ENCODE measurements at places on chromosomes 2 and 18.

DNA sequence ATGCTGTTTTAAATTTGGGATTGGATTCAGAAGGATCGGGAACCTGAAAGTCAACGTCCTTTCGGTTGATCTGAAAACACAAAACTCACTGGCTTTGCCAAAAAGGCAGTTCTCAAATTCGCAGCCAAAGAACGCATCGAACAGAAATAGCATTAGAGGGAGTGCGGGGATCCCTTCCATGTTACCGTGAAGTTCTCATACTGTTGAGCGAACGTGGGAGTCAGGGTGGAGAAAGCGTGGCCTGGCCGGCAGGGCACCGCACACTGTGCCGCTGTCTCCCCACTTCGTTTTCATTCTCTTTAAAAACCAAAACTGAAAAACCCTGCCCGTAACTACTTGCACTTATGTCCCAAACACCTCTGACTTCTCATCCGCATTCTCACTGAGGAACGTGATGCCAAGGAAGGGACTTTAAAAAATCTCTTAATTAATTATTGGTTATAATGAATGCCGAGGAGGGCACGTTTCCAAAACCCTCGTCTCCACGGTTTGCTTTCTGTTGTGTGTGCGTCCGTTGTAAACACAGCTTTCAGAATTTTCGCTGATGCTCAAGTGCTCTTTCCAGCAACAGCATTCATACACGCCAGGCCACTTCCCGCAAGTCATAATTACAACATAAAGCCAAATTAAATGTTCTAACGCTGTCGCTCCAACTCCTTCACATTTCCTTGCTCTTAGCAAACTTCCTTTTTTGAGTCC, 60.9 kb upstream of the TWIST2 start:
- no peak for DNase-seq

DNA sequence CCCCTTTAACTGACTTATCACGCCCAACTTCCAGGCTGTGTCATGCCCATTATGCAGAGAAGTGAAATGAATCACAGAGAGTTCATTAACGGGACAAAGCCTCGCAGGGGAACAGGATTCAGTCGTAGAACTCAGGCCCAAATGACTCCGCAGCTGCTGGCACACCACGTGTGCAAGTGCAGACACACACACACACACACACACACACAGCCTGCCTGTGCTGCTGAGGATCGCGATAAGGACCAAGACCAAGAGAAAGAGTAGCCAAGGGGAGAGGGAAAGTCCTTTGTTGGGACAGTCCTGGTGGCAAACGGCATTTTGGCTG, 90.0 kb upstream of the TAF1B start:
- peak; percentile 61 for DNase-seq

DNA sequence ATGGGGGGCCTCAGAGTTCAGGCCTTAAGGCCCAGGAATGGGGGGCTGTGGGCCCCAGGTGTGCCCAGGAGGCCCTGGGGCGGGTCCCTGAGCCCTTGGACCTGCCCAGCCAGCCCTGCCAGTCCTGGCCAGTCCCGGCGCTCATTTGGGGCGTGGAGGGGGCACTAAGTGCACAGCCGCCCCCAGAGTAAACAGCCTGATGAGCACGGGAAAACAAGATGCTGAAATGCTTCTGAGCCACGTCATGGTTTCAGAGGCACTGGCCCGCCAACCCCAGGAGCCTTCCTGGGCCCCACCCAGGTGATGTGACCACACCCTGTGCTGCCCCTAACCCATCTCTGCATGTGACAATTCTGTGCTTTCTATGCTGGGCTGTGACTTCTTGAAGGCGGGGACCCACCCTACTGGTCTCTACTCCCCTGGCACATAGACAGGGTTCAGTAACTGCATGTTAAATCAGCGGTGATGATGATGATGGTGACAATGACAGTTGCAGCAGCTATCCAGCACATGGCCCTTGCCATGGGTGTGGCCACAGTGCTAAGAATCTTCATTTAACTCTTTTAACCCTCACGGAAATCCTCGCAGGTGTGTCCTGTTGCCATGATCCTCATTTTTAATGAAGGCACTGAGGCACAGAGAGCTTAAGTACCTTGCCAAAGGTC, 28.1 kb upstream of the ASPRV1 start:
- no peak for DNase-seq

- no peak for DNase-seq
Measured at GRCh38 chr2:211931314-211931713, 607.3 kb downstream of the ERBB4 start.

DNA sequence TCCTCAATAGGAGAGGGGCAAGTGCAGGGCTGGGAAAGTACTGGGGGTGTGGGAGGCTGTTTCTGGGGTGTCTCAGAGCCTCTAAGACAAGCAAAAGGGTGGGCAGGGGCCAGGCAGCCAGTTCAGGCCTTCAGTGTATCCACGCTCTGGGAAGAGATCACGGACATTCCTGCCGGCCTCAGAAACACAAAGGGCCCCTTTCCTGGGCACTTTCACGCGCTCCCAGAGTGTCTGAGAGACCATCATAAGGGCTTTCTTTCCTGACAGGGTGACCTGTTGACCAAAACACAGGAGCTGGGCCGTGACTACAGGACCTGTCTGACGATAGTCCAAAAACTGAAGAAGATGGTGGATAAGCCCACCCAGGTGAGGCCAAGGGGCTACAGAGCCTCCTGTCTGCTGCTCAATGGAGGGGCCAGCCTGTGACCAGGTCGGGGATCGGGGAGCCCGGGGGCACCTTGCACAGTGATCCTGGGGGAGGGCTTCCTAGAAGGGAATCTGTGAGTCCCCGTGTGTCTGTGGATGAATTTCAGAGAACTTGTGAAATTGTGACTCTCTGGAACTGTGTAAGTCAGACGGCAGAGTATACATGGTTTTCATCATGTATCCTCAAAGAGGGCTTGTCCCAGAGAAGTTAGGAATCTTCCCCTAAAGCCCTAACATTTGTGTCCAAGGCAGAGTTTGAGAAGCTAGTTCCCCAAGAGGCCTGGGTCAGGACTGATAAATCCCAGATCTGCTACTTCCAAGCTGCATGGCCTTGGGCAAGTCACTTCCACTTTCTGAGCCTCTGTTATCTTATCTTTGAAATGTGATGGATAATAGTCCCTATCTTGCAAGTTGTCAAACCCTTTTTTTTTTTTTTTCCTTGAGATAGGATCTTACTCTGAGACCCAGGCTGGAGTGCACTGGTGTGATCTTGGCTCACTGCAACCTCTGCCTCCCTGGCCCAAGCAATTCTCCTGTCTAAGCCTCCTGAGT, 1.8 kb downstream of the GNLY start:
- no peak for DNase-seq

DNA sequence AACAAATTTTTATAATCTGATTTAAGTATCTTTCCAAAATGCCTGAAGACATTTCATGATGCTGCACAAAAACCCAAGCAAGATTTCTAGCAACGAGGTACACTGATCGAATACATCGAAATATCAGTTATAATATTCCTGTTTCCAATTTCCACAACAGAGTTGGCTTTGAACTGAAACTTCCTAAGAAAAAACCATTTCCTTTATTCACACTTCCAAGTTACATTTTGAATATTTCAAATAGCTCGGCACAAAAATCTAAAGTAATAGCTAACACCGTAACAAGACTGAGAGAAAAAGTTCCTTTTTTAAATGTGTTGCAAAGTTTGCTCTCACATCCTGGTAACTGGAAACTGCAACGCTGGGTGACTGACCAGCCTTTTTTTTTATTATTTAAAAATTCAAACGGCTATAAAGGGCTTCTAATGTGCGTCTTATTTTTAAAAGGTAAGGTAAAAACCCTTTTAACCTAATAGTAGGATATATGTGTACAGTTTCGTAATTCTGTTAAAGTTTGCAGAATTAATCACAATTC, 1.7 kb downstream of the HNRNPLL start:
- no peak for DNase-seq

DNA sequence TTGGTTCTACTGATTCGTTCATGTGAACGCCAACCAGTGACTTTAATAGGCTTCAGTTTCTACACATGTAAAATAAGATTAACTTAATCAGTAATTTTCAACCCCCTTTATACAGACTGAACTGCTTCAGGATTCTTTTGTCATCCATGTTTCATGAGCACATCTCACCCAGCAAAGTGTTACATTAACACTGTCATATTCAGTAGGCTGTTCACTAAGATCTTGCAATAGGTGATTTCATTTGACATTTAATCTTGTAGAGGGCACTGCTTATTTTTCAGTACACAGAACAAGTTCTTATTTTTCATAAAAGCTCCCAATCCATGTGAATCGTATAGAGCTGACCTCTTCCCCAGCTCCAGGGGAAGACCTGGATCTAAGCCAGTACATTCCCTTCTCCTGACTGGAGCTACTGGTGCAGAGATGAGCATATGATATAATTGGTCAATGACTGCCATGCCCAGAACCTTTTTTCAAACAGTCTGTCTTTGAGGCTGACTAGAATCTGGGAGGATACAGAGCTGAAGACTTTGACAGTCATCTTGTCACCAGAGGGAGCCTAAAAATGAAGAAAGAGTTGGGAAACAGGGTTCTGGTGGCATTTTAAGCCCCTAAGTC, 72.2 kb upstream of the CHRNA1 start:
- no peak for DNase-seq

DNA sequence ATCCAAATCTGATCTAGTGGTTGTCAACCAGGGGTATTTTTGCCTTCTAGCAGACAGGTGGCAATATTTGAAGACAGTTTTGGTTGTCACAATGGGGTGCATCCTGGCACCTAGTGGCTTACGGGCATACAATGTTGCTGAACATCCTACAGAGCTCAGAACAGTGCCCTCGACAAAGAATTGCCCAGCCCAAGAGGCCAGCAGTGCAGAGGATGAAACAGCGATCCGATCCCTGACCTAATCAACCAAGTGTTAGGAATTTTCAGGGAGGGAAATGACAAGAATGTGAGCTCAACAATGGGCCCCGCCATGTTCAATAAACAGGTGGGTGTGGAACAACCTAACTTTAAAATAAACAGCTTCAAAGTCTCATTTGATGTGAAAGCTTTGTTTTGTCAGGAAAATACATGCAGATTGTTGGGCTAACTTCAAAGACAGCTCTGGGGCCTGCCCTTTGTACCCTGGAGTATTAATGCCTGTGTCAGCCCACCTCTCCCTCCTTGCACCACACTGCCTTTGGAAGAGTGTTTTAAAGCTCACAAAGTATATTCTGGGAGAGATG, 22.5 kb upstream of the SCYGR5 start:
- DNase-seq = no peak

DNA sequence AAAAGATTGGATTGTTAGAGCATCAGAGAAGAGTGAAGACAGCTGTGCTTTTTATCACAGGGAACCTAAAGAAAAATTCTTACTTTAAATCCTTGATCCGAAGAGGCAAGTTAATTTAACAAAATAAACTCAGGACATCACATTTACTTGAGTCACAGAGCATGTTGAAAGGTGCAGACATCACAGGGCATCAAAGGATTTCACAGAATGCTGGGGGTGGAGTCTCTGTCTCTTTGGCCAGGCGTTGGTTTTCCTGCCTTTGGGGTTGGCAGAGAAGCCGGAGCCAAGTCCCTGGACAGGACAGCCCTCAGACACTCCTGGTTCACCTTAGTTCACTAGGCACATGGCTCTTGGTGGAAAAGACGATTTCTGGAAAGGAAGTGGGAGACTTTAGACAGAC, 56.3 kb downstream of the SH3RF3 start:
- no peak for DNase-seq

DNA sequence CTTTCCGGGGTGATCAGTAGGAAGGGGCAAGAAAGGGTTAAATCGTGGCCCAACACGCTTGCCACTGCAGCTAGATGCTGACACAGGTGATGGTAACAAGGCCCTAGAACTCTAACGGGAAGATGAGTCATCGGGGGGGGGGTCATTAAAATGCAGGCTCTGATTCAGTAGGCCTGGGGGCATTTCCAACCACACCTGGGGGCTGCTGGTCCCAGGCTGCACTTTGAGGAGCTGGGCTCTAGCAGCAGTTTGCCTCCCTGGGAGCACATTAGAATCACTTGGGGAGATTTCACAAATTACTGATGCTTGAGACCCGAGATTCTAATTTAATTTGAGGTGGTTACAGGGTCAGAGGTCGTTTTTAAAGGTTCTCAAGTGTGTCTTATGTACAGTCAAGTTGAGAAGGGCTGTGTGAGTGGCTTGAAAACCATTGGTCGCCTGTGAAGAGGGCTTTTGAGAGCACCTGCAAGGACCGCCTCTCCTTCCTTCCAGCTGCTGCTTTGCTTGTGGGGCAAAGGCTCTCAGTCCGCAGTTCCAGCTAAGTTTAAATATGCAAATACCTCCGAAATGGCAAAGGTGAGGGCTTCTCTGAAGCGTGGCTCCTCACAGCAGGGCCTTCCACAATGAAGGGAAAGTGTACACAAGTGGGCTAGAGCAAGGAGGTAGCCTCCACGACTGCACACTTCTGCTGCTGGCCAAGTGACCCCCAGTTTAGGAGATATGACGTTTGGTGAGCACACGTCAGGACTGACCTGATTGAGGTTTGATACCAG, 128.0 kb upstream of the MSH6 start:
- DNase-seq = no peak

DNA sequence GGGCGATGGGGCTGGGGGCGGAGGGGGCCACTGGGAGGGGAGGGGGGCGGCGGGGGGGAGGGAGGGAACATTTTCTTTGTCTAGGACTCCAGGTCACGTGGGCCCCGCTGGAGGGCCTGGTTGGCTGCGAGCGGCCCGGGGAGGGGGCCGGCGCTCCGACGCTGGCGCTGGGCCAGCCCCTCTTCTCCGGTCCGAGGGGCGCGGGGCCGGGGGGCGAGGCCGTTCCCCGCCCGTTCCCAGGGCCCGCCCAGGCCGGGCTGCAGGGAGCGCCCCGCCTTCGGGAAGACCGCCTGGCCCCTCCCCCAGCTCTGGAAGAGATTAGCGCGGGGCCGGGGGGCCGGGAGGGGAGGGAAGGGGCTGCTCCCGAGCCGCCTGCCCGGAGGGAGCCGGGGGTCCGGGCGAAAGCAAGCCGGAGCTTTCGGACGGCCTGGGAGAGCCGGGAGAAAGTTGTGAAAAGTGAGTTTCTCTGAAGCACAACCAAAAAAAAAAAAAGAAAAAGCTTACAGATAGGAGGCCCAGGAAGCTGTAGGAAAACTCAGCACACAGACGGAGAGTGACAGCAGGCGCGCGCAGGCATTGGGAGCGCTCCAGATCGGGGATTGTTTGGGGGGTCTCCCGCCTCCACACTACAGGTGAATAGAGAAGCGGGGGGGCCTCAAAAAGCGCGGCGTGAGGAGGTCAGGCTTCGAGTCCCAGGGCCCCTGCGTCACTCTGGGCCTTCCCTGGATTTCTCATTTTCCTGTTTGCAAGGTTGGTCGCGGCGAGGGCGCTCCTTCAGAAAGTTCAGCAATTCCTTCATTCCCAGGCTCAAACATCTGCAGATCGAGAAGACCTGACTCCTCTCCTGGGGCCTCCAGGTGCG, 84.1 kb upstream of the POMC start:
- peak; percentile 55 for DNase-seq

DNA sequence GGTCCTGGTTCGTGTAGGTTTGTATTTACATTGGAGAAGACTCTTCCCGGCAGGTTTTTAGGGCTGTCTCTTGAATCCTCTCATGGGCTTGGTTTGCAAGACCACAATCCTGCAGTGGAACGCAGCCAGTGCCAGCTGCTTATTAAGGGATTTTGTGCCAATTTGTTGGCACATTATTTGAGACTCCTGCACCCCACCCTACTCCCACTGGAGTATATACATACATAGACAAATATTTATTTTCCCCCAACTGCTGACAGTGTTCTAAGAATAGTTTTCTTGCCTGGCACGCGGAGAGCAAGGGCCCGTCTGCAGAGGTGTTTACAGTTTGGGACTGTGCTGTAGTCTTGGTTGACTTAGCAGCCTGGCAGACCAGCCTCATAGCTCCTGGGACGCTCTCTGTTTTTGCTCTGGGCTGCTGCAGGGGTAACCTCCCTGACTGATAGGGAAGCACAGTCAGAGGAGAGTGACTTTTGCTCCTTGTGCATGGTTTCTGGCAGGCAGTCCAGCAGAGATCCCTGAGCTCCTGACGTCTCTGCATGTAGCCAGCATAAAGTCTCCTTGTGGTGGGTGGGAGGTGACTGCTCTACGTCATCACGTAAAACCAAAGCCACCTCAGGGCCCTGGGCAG, 1.9 kb downstream of the LDLRAD4 start:
- no peak for DNase-seq

All from CD8-positive, alpha-beta memory T cell (primary cell).